Activated CD4-positive, alpha-beta T cell treated with anti-CD3 and anti-CD28 coated beads, Interleukin-2, amount 50 U/mL, for 48 hours (primary cell): ENCODE measurements at places on chromosomes 11 and 22.

DNA sequence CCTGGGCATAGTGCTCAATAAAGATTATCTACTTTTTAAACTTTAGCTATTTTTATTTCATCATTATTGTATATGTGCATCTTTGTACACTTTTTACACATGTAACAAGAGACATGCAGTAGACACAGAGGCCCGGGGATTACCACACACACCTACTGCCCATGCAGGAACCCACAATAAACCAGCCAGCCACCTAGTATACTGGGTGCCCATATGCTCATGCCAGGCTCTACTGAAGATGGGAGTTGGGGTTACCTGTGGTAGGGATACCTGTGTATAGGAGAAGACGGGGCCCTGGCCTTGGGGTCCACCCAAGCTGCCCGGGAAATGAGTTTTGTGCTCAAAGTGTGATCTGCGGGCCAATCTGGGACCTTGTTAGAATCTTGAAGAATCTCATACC lies 31.2 kb upstream of the P2RY2 start:
- no peak for DNase-seq

DNA sequence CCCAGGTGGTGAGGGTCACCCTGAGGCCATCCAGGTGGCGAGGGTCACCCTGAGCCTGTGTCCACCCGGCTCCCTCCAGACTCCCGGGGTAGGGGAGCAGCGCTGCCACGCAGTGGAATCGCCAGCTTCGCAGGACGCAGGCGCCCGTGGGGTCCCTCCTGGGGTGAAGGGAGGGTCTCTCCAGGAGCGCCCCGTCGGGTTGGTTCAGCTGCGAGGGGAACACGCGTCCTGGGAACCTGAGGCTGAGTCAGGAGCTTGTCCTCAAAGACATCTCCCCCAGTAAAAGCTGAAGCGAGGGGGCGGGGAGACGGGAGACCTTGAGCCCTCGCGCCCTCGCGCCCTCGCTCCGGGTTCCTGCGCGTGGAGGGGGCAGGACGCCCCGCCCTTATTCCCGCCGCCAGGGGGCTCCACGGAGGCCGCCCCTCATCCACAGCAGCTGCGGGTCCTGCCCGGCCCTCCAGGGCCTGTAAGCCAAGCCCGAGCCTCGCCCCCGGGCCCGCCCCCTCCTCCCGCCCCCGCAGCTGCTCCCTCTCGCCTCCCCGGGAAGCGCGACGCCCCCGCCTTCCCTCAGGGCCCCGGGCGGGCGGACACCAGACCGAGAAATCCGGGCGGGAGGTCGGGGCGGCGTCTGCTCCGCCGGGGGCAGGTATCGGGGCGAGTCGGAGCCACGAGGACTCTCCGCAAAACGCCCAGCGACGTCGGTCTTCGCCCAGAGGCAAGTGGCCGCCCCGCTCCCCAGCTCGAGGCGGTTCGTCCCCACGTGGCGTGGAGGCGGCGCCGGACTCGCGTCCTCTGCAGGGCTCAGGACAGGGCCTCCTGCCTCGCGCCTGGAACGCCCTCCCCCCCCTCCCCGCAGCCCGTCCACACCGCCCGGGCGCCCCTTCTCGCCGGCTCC lies 22.8 kb downstream of the PIM3 start:
- no peak for DNase-seq

GRCh38 chr11:108592591-108593213 lies 866 bp downstream of the EXPH5 start:
- DNase-seq, result peak; percentile 40

- DNase-seq, result no peak
Observed at GRCh38 chr11:70680781-70681281, 282.5 kb downstream of the CTTN start.

- DNase-seq, result no peak
Observed at GRCh38 chr22:19064354-19065054, 57.7 kb downstream of the DGCR2 start.

DNA sequence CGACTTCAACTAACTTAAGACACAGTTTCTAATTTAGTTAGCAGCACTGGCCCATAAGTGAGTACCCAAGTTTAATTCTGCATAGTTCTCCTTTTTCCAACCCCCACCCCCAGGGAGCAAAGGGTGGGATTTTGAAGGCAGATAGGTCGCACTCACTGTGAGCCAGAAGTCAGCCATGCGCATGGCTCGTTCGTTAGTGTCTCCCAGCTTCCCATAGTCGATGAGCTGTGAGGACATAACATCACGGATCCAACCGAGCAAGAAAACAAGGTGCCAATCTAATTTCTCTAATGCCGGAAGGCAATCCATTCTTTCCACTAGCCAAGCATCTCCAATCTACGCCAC lies 577 bp downstream of the MRPL17 start:
- DNase-seq, result no peak

DNA sequence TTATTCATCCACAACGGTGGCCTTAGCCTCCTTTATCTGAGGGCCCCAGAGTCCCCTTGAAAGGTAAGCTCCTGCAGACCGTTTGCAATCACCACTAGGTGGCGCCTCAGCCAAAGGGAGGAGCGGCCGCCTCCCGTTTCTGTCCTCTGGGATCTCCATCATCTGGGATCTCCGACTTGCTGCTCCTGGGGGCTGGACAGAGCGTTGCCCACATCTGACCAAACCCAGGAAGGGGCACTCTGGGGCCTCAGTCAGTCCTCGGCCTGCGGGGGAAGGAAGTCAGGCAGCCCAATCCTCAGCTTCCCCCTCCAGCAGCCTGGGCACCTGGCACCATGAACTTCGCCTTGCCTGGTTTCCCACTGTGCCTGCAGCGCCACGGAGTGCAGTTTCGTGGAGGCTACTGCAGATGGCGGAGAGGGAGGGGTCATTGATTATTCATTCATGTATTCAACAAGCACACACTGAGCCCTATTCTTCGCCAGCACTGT lies 23.5 kb downstream of the TP53I11 start:
- DNase-seq, result peak; percentile 66

DNA sequence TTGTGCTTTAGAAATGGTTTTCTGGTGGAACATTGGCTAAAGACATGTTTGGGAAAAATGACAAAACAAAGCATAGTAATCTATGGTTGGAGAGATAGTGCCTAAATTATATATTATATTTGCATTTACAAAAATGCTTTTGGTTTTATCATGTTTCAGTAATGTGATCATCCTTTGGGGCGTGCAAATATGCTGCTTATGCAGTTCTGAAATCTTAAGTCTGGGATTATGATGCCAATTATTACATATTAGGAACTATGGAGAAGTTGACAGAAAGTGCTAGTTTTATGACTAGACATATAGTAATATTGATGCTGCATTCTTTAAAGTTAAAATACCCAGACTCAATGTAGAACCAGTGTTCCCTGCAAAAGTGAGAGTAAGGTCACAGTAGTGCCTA lies 655.0 kb downstream of the METTL15 start:
- no peak for DNase-seq

- no peak for DNase-seq
Observed at GRCh38 chr22:47444746-47445065, 682.3 kb downstream of the TBC1D22A start.

DNA sequence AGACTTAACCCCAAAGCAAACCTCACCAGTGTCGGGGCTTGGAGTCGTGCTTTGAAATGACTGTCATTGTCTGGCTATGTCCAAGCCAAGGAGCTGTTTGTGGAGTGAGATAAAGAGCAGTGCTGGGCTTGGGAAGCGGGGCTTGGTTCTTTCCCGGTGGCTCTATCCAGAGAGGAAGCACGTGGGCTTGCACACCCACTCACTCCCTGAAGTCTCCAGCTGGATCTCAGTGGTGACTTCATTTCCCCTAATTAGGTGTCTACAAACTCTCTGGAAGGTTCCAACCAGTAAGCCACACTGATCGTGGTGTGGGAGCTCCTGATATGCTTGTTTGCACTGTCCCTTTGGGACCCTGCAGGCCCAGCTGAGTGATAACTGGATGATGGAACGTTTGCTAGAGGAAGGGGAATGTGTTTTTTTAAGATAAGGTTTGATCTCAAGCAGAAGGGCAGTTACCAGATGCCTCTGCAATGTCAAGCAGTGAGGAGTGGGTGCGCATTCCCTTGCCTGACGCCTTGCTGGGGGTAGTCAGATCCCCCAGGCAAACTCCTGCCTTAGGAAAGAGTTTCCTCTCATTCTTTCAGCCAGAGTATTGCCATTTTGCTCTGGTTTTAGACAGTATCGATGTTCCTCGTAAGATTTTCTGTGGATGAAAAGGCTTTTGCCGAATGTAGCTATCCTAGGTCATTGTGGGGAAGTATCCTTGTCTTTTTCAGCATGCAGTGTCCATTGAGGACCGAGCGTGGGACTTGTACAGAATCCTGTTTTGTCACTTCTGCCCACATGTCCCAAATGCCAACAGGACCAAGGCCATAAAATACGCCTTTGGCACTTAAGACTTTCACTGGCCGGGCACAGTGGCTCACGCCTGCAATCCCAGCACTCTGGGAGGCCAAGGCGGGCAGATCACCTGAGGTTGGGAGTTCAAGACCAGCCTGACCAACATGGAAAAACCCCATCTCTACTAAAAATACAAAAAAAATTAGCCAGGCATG lies 90.9 kb downstream of the MICAL2 start:
- DNase-seq, result no peak

DNA sequence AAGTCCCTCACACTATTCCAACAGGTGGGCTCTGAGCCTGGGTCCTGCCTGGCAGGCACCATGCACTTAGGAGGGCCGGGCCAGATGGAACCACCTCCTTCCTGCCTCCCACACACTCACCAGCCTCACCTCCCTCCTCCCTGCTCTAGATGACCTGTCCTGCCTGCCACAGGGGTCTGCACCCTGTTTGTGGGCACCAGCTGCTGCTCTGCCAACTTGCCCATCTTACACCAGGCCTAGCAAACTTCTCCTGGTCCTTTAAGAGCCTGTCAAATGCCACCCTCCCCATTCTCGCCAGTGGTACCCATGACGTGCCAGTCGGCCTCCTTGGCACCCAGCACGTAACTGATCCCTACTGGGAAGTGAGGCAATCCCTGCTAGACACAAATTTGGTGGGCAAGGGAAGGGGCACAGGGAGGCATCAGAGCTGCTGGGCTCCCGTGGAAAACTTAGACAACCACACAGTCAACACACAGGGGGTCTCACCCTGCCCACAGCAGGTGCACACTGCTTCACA lies 3.1 kb downstream of the MOB2 start:
- DNase-seq, result no peak

GRCh38 chr22:47100646-47101200 lies 338.3 kb downstream of the TBC1D22A start:
- DNase-seq, result no peak

GRCh38 chr11:117519590-117519989 lies 191.9 kb downstream of the CEP164 start:
- no peak for DNase-seq

GRCh38 chr22:23283591-23284503 lies 103.5 kb downstream of the BCR start:
- no peak for DNase-seq

- no peak for DNase-seq
Observed at GRCh38 chr22:24144056-24144777, 37.1 kb upstream of the SUSD2 start.

DNA sequence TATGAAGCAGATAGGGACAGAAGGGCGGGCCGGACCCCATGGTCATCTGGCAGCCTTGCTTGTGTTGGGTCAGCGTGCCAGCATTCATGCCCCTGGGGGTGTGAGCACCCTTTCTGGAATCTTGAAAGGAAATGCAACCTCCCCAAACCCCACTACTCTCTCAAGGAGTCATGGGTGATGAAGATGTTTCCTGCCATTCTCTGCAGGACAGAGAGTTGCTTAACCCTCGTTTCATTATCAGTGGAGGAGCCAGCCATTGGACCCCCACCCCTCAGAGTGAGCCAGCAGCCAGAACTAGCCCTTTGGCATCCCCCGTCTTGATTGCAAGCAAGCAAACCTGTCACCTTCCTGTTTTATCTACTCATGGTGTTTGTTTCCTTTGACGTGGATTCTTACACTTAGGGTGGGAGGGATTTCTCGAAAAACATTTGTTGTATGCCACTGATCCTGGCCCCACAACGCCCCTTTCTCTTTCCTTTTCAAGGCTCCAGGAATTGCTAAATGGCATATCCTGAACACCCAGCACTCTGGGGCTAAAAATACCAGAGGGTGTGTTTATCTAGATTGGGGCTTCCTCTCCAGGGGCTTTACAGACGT lies 258.3 kb downstream of the ETS1 start:
- peak; percentile 42 for DNase-seq

GRCh38 chr11:19777377-19778102 lies 64.9 kb downstream of the NAV2 start:
- peak; percentile 10 for DNase-seq

- DNase-seq, result no peak
Observed at GRCh38 chr11:34564807-34565241, 51.2 kb upstream of the ELF5 start.

GRCh38 chr22:46038516-46039430 lies 61.8 kb upstream of the WNT7B start:
- no peak for DNase-seq

DNA sequence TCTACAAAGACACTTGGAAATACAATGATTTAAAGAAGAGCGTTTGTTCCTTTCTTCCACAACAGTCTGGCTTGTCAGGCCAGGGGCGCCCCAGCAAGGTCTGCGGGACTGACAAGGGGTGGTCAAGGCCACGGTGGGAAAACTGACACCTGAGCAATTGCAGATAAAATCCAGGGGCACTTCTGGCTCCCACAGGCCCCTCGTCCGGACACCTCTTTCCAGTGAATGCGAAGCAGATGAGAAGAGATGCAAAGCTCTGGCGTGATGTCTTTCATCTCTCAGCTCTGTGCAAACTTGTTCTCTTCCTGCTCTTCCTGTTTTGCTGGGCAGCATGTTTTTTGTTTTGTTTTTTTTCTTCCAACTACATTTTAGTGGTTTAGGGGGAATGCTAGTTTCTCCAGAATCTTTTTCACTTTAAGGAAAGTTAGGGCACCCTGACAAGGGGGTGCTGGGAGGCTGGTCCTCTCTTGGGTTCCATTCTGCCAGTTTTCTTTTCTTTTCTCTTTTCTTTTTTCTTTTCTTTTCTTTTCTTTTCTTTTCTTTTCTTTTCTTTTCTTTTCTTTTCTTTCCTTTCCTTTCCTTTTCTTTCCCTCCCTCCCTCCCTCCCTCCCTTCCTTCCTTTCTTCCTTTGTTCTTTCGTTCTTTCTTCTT lies 11.1 kb upstream of the CBX6 start:
- no peak for DNase-seq

DNA sequence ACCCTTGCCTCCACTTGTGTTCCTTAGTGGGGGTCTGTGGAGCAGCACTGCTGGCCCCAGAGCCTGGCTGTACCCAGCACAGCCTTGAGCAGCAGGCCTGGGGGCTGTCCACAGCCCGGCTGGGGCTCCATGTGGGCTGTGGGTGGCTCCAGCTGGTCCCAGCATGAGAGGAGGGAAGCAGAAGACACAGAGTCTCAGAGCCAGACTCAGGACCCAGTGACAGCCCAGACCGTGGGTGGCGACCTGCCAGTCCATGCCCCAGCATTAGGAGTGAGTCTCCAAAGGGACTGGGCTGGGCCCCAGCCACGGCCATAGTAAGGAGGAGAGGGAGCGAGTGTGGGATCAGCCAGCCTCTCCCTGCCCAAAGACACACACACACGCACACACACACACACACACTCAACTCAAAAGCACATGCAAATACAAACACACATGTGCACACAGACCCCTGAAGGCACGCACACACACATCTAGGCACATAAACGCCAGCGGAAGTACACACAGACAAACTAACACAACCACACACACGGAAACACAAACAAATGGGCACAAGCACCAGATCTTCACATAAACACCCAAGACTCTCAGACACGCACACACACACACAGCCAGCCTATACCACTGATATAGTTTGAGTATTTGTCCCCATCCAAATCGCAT lies 16.7 kb upstream of the LRRC10B start:
- DNase-seq, result no peak

- peak; percentile 73 for DNase-seq
Observed at GRCh38 chr22:38467904-38468442, at the start of gene KDELR3. KDELR3 (plus strand) TSS chr22:38468096; CDS start chr22:38468234, 138 bp downstream.

GRCh38 chr11:2103668-2104523 lies 35.3 kb downstream of the IGF2 start:
- DNase-seq, result no peak
